Smooth muscle cell of the brain vasculature (primary cell): ENCODE measurements at places on chromosomes 1 and 21.

DNA sequence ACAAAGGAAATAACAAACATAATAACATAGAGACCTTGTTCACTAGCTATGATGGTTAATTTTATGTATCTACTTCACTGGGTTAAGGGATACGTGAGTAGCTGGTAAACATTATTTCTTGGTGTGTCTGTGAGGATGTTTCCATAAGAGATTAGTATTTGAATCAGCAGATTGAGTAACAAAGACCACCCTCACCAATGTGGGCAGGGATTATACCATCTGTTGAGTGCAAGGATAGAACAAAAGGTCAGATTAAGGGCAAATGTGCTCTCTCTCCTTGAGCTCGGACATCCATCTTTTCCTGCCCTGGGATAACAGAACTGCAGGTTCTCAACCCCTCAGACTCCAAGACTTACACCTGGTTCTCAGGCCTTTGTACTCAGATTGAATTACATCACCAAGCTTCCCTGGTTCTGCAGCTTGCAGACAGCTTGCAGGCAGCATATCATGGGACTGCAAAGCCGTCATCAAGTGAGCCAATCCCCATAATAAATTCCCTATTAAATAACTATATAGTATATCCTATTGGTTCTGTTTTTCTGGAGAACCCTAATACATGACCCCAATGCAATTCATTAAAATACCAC, 9.2 kb downstream of the SPATA6 start:
- DNase-seq: no peak

GRCh38 chr1:6130036-6130435, 50.1 kb downstream of the CHD5 start:
- no peak for DNase-seq

DNA sequence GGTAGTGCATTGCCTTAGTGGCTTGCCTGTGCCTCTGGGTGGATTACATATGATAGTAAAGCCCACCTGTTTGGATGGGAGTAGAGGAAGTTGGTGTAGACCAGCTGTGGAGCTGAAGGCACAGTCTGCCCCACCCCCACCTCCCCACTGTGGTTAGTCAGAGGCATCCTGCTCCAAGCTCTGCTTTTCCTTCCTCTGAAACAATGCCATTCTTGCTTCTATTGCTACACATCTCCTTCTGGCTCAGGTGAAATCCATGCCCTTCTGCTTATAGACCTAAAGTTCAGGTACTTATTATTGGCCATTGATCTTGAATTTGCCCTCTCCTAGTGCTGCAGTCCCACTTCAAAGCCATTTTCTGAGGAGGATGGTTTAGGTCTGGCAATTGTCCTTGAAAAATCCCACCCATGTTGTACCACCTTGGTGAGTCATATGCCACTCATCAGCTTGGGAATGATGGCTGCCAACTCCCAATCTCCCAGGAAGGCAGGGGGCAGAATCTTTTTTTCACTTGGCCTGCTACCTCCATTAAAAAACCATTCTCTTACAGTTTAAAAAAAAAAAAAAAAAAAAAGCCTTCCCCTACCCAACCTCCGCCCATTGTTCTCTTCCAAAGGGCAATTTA, 6.7 kb upstream of the TXLNA start:
- no peak for DNase-seq

DNA sequence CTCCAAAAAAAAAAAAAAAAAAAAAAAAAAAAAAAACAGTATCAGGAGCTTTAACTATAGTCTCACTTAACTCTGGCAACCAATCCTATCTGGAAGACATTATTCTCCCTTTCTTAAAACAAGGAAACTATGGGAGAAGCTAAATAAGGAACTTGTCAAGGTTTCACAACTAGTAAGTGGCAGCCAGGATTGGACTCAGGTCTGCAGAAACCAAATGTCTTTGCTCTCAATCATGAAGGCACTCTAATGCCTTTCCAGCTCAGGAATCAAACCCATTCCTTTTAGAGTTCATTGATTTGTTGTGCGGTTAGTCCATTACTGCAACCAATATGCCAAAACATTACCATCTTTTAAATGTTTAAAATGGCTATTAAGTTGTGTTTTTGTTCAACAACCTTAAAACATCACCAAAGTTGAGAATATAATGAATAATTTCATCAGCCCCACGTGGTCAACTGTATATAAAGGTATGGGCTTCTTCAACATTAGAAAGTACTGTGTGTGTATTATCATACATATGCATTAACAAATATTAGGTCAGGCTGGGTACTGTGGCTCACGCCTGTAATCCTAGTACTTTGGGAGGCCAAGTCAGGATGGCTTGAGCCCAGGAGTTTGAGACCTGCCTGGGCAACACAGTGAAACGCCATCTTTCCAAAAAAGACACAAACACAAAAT, 1.5 kb downstream of the EPRS1 start:
- DNase-seq: no peak

- DNase-seq: no peak
Measured at GRCh38 chr1:53303726-53304515, 23.9 kb downstream of the LRP8 start.

DNA sequence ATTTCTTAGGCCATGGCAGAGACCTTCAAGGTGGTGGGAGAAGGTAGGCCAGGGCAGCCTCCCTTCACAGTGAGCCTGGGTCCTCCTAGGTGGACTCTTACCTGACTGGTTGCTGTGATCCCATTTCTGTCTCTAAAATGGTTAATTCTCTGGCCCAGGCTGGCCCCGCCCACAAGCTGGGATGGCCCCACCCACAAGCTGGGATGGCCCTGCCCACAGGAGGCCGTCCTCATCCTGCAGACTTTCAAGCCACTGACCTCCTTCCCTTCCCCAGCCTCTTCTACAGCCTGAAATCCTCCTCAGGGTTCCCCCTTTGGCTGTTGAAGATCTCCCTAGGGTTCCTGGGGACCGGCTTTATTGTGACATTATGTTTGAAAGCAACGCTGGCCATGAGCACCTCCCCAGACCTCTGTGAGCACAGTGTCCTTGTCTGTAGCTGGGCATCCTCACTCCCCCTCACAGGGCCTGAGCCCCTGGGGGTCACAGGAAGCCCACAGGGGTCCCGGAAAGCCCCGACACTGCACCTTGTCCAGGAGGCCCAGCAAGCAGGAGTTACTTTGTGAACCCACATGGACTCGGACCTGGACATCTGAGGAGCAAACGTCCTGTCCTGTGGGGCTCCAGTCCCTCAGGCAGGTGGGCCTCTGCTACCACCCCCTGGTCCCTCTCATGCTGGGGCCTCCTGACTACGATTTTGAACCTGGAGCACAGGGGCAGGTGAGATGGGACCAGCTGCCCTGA, 621.7 kb downstream of the MATN1 start:
- DNase-seq: no peak

DNA sequence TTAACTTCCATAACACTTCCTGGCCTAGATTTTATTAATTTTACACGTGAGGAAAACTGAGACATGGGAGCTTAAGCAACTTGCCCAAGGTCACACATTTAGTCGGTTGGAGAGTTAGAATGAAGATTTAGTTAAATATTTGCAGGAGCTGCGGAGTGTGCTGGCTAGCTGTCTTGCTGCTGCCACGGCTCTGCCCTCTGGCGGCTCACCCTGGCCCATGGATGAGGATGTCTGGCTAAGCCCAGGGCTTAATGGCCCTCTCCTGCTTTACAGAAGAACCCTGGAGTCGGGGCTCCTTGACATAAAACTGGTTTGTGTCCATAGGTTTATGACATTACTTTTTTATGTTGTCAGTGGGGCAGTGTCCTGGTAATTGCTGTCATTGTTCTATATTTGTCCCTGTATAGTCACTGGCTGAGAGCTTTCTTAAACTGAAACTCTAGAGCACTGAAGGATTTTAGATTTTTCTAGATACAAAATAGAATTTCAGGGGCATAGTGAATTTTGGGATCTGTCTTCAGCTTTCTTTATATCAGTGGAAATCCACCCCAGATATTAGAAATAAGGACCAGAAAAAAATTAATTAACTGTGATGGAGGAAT, 88.9 kb upstream of the WLS start:
- no peak for DNase-seq

DNA sequence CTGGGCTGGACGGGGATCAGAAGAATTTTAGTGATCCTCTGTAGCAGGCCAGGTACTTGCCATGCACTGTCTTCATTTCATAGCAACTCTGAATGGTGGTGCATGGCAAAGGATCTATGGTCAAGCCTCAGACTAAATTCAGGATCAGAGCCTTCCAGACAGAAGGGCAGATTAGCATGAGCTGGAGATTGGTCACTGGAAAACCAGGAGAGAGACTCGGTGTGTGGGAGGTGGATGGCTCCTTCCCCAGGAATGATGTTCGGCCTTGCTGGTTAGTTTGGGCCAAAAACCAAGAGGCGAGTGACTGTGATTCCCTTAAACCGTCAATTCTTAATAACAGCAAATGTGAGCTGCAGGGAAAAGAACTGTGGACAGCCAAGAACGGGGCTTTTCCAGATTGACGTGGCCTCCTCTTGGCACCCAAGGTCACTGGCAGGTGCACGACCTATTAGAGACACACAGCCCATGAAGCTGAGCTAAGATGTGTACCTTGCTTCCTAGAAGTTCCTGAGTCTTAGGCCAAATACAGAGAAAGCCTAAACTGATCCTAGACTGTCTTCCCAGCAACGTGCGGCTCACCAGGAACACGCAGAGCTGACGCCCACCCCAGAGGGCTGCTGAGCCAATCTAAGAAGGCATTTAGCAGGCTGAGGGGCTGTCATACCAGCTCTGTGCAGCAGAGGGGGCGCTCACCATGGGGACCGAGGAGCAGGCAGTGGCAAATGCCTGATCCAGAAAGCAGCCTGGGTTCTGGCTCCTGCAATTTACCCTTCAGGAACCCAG, 18.5 kb downstream of the ALDH4A1 start:
- DNase-seq: peak; percentile 50

- no peak for DNase-seq
Measured at GRCh38 chr1:60857851-60858250, 224.5 kb upstream of the NFIA start.

- no peak for DNase-seq
Measured at GRCh38 chr1:1373815-1374588, 1.0 kb downstream of the AURKAIP1 start.

- DNase-seq: no peak
Measured at GRCh38 chr1:27614625-27615344, 10.8 kb upstream of the AHDC1 start.

DNA sequence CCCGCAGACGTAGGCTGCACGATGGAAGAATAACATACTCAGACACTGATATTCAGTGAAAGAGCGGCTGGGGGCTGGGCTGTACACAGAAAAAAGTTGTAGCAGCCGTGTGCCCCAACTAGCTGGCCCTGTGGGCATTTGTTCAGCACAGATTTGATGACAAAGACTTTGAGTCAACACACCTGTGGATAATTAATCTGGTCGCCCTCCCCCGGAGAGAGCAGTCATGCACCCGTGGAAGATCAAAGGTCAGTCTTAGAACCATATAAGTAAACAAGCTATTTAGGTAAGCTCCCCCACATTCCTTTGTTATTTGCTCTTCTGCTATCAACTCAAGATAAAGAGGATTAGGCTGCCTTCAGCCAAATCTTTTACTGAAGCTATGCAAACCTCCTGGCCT, 148.4 kb upstream of the HMCN1 start:
- no peak for DNase-seq

DNA sequence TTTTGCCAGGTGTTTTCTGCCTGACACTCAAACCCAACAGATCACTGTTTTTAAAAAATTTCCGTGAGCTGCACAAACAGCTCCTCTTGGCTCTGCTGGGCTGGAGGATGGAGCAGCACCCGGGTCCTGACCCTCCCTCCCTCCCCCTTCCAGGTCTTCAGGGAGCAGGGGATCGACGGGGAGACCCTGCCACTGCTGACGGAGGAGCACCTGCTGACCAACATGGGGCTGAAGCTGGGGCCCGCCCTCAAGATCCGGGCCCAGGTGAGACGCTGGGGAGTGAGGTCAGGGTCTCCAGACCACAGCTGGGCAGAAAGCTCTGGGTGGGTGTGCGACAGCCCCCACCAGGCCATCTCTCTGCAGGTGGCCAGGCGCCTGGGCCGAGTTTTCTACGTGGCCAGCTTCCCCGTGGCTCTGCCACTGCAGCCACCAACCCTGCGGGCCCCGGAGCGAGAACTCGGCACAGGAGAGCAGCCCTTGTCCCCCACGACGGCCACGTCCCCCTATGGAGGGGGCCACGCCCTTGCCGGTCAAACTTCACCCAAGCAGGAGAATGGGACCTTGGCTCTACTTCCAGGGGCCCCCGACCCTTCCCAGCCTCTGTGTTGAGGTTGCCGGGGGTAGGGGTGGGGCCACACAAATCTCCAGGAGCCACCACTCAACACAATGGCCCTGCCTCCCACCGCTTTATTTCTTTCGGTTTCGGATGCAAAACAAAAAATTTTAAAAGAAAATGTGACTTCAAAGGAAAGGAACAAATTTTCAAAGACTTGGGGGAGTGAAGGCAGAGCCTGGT, 15.3 kb downstream of the NOC2L start:
- DNase-seq: no peak

- no peak for DNase-seq
Measured at GRCh38 chr1:212482637-212483441, 50.1 kb downstream of the NENF start.

- DNase-seq: no peak
Measured at GRCh38 chr1:161351482-161351881, 16.2 kb downstream of the CFAP126 start.

DNA sequence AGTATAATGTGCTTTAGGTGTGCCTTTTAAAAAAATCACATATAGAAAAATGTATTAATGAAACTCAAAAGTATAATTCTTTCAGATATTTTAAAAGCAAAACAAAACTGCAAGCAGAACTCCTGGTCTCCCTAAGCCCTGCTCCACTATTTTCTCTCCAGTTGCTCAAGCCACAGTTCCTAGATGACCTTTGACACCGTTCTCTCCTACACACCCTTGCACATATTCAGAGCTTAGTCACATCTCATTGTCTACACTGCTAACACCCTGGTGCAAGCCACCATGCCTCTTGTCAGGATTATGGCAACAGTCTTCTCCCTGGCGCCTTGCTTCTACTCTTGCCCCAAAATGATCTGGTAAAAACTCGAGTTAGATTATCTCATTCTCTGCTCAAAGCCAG, 50.2 kb upstream of the ROR1 start:
- no peak for DNase-seq

DNA sequence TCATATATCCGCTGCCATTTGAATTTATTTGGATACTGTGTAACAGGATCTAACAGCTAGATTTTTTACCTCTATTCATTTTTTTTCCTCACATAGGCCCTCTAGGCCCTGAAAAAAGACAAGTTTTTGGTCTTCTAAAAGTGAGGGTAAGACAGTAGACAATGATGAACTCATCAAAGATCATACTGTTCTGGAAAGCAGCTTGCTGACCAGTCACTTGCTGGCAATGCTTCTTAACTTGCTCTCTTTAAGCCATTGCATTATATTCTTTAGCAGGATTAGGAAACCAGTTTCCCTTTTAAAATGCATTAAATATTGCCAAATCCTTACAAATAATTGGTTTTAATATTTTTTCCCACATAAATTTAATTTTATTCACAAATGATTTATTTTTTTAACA, 65.5 kb downstream of the SYT14 start:
- no peak for DNase-seq

- no peak for DNase-seq
Measured at GRCh38 chr1:218249338-218250140, 35.6 kb upstream of the RRP15 start.
